ENCODE measurements at places on chromosomes 3 and 15.

DNA sequence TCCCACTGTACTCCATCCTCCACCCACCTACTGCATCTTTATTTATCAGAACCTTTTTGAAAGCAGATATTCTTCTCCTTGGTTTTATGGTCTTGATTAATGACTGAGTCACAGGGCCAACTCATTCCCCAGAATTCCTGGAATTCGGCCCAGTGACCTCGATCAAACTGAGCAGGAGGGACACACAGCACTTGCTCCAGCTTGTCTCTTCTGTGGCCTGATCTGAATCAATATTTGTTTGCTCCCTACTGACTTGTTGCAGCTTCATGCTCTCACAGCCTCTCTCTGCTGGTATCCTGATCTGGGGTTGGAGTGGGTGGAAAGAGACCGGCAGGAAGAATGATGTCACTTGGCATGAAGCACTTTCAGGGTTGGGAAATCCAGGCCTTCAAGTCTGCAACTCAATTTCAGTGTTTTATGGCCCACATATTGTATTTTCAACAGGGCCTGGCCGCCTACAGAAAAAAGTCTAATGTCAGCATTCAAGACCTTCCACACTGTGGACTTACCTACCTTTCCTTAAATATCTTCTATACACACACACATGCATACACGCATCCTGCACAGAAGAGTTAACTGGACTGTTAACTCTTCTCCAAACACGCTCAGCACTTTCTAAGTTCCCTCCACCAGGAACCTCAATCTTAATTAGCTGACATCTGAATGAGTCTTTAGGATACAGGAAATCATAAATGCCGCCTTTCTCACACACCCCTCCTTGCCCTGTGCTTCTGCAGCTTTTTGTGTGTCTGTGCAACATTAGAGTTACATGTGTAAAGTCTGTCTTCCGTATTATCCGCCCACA lies 4.6 kb downstream of the ANXA2 start:
- H3K27ac ChIP-seq: peak overlapping the region; percentile 96
- H3K4me3 ChIP-seq: no peak overlapping the region
- peak; percentile 78 for DNase-seq
- H3K27me3 ChIP-seq: no peaks in the 10 kb centered on the region

DNA sequence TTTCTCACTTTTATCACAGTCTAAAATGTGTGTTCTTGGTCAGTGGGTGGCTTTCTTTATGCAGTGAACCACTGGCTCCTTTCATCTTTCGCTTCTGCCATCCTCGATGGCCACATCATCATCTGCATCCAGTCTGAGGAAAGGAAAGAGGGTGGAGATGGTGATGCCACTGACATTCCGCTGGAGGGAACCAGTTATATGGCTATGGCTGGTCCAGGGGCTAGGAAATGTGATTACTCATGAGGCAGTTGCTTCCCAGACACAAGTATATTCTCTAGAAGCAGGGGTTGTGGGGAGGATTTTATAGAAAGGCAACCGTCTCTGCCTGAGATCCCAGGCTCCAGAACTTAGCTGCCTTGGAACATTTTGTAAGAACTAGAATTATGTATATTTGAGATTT lies 246.7 kb upstream of the AZI2 start:
- H3K36me3 ChIP-seq: no peaks in the 10 kb centered on the region
- no peak for DNase-seq
- H3K27me3 ChIP-seq: no peaks in the 10 kb centered on the region
- no peak overlapping the region for H3K27ac ChIP-seq

- H3K4me3 ChIP-seq: no peak overlapping the region
- no peaks in the 10 kb centered on the region for H3K4me1 ChIP-seq
- DNase-seq: peak; percentile 19
- H3K27ac ChIP-seq: no peak overlapping the region
- no peaks in the 10 kb centered on the region for H3K36me3 ChIP-seq
- H3K27me3 ChIP-seq: no peaks in the 10 kb centered on the region
These were observed 72.7 kb upstream of the TPRG1 start for GRCh38 chr3:189099031-189099471.

GRCh38 chr3:72194458-72194857 lies 409.5 kb upstream of the PROK2 start:
- no peak overlapping the region for H3K27ac ChIP-seq
- no peak overlapping the region for H3K4me3 ChIP-seq
- no peaks in the 10 kb centered on the region for H3K36me3 ChIP-seq

DNA sequence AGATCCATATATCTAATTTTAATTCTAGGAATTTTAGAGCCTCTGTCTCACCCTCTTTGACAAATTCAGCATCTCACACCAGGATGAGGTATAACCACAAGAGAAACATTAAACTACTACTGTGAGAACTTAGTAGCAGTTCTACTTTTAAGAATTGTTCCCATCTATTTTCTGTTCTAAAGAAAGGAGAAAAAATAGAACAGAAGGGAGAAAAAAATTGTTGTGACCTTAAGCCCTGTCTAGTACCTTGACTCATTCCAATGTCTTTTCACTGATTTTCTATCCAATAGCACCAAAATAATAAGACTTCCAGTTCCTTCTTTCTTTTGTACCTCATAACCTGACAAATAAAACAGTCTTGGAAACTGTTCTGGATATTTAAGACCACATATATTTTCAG lies 37.0 kb downstream of the FRMD5 start:
- H3K27me3 ChIP-seq: no peaks in the 10 kb centered on the region
- H3K36me3 ChIP-seq: no peaks in the 10 kb centered on the region
- no peak overlapping the region for H3K27ac ChIP-seq
- no peak overlapping the region for H3K4me3 ChIP-seq
- H3K4me1 ChIP-seq: no peaks in the 10 kb centered on the region

GRCh38 chr3:139716908-139717485 lies 39.2 kb upstream of the NMNAT3 start:
- H3K4me3 ChIP-seq: no peak overlapping the region
- H3K27ac ChIP-seq: no peak overlapping the region
- H3K36me3 ChIP-seq: no peaks in the 10 kb centered on the region
- H3K4me1 ChIP-seq: no peaks in the 10 kb centered on the region
- H3K27me3 ChIP-seq: no peaks in the 10 kb centered on the region

- no peaks in the 10 kb centered on the region for H3K4me1 ChIP-seq
- DNase-seq: no peak
- no peak overlapping the region for H3K4me3 ChIP-seq
- no peak overlapping the region for H3K27ac ChIP-seq
These were observed 11.6 kb downstream of the STRIT1 start for GRCh38 chr3:155281912-155282311.

- no peaks in the 10 kb centered on the region for H3K27me3 ChIP-seq
- no peak for DNase-seq
- no peaks in the 10 kb centered on the region for H3K36me3 ChIP-seq
These were observed 151.1 kb downstream of the NUP210 start for GRCh38 chr3:13268961-13269441.

GRCh38 chr3:30502051-30502741 lies 104.2 kb upstream of the TGFBR2 start:
- H3K4me3 ChIP-seq: no peak overlapping the region
- DNase-seq: no peak
- H3K27ac ChIP-seq: no peak overlapping the region
- H3K27me3 ChIP-seq: no peaks in the 10 kb centered on the region
- H3K4me1 ChIP-seq: no peaks in the 10 kb centered on the region

- H3K4me1 ChIP-seq: no peaks in the 10 kb centered on the region
- no peaks in the 10 kb centered on the region for H3K36me3 ChIP-seq
- no peak for DNase-seq
These were observed 113.0 kb upstream of the GOLGA8J start for GRCh38 chr15:29969562-29970401.

DNA sequence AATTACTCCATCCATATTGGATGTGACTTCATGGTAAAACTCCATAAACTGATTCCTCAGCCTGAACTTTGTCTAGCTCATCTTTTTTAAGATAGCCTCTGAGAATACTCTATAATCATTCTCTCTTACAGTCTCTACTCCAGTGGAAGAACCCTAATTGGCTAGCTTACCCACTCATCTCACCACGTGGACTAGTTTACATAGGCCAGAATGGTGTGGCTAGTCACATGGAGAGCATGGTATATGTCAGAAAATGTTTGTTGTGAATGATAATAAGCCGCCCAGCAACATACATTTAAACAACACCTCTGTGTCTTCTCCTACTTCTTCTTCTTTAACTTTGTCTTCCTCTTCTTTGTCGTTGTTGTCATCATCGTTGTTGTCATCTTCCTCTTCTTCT lies 389.2 kb upstream of the LRRC3B start:
- no peak for DNase-seq
- no peaks in the 10 kb centered on the region for H3K27me3 ChIP-seq
- H3K4me3 ChIP-seq: no peak overlapping the region
- no peaks in the 10 kb centered on the region for H3K36me3 ChIP-seq
- no peak overlapping the region for H3K27ac ChIP-seq

DNA sequence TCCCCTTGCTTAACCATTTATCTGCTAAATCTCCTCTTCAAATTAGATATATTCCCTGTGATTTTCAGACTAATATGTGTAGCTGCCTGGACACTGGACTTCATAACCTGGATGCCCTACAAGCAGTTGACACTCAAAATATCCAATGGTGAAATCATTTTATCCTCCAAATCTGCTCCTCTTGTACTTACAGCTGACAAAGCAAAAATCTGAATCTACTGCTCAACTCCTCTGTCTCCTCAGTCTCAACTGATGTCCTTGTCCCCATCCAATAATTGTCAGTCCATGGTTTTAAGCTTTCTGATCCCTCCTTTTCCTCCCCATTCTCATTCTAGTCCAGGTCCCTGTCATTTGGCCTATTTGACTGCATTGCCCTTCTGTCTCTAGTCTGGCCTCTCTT lies 411.8 kb downstream of the TBC1D5 start:
- H3K27me3 ChIP-seq: no peaks in the 10 kb centered on the region
- H3K36me3 ChIP-seq: no peaks in the 10 kb centered on the region
- H3K4me3 ChIP-seq: no peak overlapping the region
- no peak for DNase-seq

DNA sequence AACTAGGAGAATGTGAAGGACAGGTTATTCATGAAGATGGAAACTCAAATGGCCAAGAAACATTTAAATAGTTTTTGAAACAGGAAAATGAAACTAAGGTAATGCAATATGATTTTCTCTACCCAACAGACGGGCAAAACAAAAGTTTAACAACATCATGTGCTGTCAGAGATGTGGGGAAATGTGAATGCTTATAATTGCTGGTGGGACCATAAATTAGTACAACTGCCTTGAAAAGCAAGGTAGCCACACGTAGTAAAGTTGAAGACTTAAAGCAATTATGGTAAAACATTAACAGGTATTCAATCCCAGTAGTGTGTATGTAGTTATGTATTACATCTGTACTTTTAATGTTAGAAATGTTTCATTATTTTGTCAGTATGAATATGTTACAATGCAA lies 57.0 kb upstream of the C3orf80 start:
- no peaks in the 10 kb centered on the region for H3K4me1 ChIP-seq
- H3K27me3 ChIP-seq: no peaks in the 10 kb centered on the region
- no peak overlapping the region for H3K4me3 ChIP-seq
- DNase-seq: no peak
- H3K27ac ChIP-seq: no peak overlapping the region
- no peaks in the 10 kb centered on the region for H3K36me3 ChIP-seq

DNA sequence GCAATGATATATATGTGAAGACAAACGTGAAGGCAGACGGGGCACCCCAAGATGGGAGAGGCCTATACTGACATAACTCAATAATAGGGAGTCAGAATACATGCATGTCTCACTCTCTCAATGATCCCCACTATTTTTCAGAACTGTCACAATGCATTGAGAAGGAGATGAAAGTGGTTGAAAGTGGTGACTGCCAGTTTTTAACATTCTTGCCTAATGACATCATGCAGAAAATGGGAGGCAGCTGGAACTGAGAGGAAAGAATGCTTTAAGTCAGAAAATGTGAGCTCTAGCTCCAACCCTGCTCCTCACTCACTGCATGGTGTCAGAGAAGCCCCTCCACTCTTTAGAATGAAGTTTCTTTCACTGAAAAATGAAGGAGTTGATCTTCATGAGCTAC lies 55.3 kb upstream of the P2RY1 start:
- H3K4me1 ChIP-seq: no peaks in the 10 kb centered on the region
- H3K4me3 ChIP-seq: no peak overlapping the region
- no peak overlapping the region for H3K27ac ChIP-seq
- DNase-seq: no peak

GRCh38 chr15:78210349-78210717 lies 24.0 kb downstream of the ACSBG1 start:
- no peak overlapping the region for H3K4me3 ChIP-seq
- peak overlapping the region; percentile 87 for H3K27ac ChIP-seq
- DNase-seq: no peak
- H3K4me1 ChIP-seq: peaks cover 100% of the 10 kb centered on the region
- no peaks in the 10 kb centered on the region for H3K27me3 ChIP-seq

DNA sequence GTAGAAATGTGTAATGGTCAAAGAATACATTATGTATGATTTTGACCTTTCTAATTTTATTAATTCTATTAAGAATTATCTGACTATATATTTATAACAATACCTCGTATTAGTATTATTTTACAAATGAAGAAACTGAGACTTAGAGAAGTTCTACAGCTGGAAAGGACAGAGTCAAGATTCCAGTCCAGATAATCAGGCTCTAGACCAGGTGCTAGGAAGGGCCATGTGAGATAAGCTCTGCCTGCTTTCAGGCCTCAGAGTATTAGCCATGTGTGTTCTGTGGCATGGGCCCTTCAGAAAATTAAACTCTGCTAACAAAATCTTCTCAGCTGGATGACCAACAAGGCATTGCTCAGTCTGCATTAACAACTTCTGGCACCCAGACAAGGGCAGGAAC lies 87.5 kb downstream of the CD200R1L start:
- no peak overlapping the region for H3K27ac ChIP-seq
- no peak for DNase-seq
- H3K27me3 ChIP-seq: no peaks in the 10 kb centered on the region
- no peaks in the 10 kb centered on the region for H3K36me3 ChIP-seq
- H3K4me3 ChIP-seq: no peak overlapping the region

DNA sequence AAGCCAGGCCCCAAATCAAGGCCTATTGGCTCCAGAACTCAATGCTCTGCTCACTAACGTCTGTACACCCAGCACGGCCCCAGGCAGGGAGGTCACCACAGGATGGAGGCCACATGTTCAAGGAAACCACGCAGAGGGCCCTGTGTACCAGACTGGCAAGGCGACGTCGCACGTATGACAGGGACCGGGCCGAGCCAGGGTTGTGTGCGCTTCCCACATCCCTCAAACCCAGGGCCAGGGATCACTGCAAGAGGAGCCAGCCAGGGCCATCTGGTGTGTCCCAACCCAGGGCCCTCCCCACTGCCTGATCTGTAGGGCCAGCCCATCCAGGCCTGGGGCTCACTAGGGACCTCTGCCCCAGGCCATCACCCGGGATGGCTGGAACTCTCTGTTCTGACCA lies 62.0 kb downstream of the ZNF445 start:
- no peak overlapping the region for H3K4me3 ChIP-seq
- no peaks in the 10 kb centered on the region for H3K27me3 ChIP-seq
- no peak for DNase-seq
- no peaks in the 10 kb centered on the region for H3K36me3 ChIP-seq
- H3K27ac ChIP-seq: no peak overlapping the region

DNA sequence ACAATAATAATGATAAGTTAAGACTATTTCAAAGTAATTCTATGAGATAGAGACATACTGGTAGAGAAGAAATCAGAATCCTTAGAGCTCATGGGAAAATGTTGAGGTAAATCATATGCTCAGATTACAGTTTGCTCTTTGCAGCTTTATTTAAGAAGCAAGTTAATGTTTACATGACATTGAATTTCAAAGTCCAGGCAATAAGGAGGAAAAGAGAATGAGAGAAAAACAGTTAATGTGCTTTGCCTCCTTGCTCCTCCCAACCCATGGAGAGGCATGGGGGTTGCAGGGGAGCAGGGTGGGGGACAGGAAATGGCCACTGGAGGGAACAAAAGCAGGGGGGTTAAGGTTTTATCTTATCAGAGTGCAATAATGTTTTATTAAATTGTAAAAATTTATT lies 42.2 kb upstream of the ZBTB38 start:
- DNase-seq: no peak
- peaks cover 42% of the 10 kb centered on the region for H3K4me1 ChIP-seq
- H3K27ac ChIP-seq: peak overlapping the region; percentile 44
- H3K4me3 ChIP-seq: no peak overlapping the region
- no peaks in the 10 kb centered on the region for H3K36me3 ChIP-seq
- no peaks in the 10 kb centered on the region for H3K27me3 ChIP-seq
